Renal cortex interstitium (tissue), 15 donors: ENCODE measurements at places on chromosomes 5 and 9.
A peak's percentile ranks its signal among the peaks of the same experiment; 100 is the strongest.

DNA sequence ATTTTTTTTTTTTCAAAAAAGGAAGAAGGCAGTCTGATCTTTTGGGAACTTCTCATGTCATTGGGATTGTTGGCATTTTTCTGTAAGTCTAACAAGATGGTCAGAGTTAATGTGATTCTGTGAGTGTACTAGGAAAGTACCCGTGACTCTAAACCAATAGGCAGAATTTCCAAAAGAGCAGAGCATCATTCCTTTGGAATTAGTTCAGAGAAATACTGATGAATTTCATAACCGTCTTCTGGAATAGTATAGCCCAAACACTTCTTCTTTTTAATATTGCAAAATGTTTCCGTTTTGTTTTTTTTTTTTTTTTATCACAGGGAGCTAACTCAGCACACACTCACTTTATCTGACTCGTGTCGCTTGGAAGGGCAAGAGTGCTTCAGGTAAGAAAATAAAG, 407.4 kb downstream of the DTWD2 start:
- DNase-seq: no peak

DNA sequence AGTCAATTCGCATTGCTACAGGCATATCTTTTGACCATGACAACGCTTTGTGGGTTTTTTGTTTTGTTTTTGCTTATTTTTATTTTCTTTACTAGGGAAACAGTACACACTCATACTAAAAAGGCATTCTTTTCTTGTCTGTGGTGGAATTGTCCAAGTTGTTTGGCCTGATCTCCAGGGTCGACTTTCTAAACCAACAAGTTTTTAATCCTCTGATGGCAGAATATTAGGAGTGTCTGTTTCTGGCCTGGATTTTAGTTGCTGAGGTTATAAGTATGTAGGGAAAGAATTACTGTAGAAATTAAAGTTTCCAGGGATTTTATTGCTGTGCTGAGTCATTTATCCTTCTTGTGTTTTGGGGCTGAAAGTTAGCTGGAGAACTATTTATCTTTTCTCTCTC, 218.5 kb downstream of the TAF11L14 start:
- DNase-seq: no peak

DNA sequence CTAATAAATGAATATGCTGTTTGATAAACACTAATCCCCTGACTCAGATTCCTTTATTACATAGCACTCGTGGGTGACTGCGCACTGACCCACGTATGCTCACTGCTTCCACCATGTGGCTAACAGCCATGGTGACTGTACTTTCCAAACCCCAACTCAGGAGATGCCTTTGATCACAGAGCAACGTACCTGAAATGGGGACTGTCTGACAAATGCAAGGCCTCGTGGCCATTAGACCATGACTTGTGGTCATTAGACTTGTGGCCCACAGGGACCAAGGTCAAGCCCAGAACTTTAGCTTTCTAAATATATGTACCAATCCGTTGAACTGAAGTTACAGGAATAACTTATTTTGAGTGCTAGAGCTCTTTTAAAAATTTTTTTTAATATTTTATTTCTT, 46.6 kb downstream of the CYFIP2 start:
- DNase-seq: peak; percentile 43

GRCh38 chr9:17536027-17536426, 42.8 kb upstream of the SH3GL2 start:
- no peak for DNase-seq

DNA sequence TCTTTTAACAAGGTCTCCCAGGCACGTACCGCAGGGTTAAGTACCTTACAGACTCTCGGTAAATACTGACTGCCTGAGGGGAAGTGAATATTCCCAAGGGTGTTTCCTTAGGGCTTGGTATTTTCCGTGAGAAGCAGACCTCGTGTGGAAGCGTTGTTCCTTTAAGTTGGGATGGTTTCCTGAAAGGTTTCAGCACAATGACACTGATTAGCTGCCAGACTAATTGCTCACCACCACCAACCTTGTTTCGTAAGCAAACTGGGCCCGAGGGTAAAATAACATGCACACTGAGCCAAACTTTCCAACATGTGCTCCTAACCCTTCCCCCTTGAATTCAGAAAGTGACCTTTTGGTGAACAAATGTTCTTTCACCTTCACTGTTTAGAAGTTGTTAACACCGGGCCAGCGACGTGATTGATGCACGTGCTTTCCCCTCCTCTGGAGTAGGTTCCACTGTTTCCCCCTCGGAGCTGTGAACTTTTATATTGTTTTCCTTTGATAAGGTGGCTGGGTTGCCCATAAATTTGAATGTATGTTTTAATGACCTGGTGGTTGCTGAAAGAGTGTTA, 128.1 kb upstream of the RPS23 start:
- peak; percentile 65 for DNase-seq

DNA sequence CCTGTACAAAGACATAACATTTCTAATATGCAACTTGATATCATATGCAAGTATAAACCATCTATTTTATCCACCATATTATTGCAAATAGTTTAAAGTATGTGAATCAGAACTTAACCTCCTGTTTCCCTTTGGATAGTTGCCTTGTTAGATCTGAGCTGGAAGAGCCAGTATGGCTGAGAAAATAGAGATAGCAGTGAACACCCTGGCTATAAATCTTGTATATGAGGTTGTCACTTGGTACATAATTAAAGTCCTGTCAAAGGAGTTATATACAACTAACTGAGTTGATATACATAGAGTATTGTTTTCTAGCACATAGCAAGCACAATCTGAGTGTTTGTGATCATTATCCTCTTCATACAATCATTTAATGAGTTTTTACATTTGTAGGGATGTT, 272.3 kb downstream of the NTRK2 start:
- DNase-seq: peak; percentile 24

DNA sequence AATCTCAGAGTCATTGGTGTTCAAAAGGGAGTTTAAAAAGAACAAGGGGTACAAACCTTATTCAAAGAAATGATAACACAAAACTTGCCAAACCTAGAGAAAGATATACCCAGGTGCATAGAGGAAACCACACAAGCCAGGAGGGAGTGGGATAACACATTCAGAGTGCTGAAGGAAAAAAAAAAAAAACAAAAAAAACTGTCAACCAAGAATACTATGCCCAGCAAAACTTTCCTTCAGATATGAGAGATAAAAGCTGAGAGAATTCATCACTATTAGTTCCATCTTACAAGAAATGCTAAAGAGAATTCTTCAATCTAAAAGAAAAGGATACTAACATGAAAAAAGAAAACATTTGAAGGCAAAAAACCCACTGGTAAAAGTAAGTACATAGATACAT, 11.5 kb upstream of the TESK1 start:
- no peak for DNase-seq

DNA sequence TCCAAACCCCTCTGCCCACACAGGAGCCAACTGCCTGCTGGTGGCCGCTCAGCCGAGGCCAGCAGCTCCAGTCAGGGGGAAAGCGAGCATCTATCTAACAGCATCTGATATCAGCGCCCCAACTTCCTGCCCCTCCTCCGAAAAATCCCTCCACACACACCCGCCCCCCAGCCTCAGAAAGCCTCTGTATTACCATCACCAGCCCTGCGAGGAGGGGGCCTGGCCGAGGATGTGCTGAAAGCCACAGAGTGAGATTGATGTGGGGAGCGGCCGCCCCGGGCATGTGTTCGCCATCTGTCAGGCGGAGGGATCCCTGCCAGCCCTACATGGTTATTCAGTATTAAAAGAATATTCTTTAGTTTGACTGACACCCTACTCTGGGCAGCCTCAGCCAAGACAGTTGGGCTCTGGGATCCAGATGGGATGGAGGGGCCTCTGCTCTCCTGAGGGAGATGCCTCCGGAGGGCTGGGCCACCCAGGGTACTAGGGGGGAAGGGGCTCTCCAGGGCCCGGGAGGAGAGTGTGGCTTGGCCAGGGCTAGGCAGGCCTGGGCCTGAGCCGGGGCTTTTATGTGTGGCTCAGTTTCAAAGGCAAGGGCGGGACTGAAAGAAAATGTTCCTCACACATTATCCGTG, 98.0 kb downstream of the HSD17B3 start:
- no peak for DNase-seq

DNA sequence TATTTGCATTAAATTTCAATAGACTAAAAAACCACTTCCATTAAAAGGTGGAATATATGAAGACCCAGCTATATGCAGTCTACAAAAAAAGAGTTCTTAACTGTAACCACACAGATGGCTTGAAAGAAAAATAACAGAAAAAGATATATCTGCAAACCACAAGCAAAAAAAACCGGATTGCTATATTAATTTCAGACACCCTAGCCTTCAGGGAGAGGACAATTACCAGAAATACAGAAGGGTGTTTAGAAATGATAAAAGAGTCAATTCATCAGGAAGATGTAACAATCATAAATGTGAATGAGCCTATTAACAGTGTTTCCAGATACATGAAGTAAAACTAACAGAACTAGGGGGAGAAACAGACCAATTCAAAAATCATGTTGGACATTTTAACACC, 56.9 kb upstream of the SMIM23 start:
- DNase-seq: no peak

DNA sequence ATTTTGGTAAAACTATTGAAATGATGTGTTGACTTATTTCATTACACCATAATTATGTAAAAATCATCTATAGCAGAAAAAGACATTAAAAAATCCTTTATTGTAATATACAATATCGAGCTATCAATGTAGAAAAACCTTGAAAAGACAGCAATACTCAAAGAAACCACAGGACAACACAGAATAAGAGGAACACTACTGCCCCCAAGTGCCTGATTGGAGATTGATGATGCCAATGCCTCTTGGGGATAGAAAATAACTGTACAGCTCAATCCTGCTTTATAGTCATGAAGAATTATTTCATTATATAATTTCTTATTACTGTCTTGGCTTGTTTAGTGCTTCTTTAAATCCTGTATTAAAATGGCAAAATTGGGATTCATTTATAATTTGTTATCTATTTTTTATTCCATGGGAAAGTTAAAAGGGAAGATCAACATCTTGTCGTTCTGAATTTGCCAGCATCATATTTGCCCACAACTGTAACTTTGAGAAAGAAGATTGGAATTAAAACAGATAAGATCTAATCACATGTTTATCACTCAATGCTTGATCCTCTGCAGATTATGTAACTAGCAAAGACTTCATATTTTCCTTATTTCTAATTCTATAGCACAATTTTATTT, 337.5 kb downstream of the CDH9 start:
- DNase-seq: peak; percentile 2
